ENCODE measurements at places on chromosomes 1 and 21.
A peak's percentile ranks its signal among the peaks of the same experiment; 100 is the strongest.

GRCh38 chr1:201933840-201934430 is 12.4 kb downstream of the LMOD1 start:
- DNase-seq: no peak

DNA sequence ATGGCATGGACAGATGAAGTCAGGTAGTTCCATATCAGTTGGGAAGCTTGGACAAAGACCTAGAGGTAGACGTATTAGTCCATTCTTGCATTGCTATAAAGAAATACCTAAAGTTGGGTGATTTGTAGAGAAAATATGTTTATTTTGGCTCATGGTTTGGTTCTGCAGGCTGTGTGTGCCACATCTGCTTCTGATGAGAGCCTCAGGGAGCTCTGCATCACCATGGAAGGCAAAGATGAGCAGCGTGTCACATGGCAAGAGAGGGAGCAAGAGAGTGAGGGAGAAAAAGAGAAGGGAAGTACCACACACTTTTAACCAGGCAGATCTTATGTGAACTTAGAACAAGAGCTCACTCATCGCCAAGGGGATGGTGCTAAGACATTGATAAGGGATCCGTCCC is 9.0 kb downstream of the TSACC start:
- no peak for DNase-seq

DNA sequence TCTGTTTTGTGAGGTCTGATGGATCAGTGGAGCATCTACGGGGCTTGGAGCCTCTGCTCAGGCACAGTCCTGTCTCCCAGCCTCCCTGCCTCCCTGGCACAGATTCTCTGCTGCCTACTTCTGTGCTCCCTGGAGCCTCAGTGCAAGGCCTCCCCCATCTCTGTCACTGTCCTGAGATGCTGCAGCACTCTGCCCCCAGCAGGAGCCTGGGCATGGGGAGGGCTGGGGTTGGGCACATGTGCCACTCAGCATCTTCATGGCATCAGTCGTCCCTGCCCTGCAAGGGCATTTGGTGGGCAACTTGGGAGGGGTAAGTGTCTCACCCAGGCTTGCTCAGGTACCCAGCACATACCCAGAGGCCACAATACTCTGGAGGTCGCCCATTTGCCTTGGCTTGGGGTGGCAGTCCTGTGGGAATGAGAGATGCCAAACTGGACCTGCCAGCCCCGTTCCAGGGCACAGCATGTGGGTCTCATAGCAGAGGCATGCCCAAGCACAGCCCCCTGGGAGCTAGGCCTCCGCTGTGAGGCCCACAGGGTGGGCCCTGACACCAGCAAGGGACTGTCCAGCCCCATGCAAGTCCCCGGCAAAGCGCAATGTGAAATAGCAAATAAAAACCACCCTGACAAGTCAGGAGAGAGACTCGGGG is 28.7 kb downstream of the PADI3 start:
- DNase-seq: no peak

- DNase-seq: no peak
These were observed 60.8 kb downstream of the LRRN2 start for GRCh38 chr1:204624631-204625216.

- no peak for DNase-seq
These were observed 270.2 kb downstream of the TBX15 start for GRCh38 chr1:118717893-118718292.

DNA sequence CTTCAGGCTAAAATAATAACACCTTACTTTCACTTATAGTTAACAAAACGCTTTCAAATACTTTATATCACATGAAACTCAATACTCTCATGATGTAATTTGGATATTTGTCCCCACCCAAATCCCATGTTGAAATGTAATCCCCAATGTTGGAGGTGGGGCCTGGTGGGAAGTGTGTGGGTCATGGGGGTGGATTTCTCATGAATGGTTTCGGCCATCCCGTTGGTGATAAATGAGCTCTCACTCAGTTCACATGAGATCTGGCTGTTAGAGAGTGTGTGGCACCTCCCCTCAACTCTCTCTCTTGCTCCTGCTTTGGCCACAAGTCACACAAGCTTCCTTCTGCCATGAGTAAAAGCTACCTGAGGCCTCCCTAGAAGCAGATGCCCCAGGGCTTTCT is 22.5 kb upstream of the PTGFRN start:
- no peak for DNase-seq

DNA sequence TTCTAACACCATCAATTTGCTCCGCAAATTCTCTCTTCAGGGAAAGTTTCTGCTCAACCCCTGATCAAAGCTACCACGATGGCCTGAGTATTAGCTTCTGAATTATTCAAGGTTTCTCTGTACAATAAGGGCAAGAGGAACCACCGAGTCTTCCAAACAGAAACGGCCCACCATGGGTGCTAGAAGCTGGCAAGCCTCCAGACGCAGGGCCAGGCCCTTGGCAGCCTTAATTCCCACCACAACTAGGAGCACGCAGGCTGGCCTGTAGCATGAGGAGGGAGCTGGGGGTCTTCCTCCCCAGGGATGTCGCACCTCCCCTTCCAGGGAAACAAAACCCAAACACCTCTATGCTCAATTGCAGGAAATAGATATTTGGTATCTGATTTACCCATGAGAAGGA is 11.1 kb downstream of the RSPH1 start:
- no peak for DNase-seq

GRCh38 chr1:50973875-50974617 is 4.0 kb downstream of the CDKN2C start:
- peak; percentile 76 for DNase-seq

DNA sequence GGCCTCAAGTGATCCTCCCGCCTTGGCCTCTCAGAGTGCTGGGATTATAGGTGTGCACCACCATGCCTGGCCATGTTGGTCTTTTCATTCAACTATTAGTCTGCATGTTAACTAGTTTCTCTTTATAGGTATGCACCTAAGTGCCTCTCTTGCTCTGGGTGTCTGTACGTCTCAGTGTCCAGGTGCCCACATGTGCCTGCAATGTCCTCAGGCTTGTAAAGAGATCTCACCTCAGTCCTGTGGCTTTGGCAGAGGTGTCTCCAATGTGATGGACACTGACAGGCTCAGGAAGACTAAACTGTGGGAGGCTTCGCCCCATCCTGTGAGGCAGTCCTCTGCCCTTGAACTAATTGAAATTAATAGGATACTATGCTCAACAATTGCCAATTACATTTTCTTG is 526.3 kb downstream of the PTPRU start:
- no peak for DNase-seq

DNA sequence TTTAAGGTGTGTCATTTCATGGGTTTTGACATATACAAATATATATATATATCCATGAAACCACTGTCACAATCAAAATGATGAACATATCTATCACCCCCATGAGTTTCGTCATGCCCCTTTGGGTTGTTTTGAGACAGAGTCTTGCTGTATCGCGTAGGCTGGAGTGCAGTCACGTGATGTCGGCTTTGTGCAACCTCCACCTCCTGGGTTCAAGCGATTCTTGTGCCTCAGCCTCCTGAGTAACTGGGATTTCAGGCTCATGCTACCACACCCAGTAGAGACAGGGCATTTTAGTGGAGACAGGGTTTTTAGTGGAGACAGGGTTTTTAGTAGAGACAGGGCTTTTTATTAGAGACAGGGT is 8.0 kb downstream of the HJV start:
- DNase-seq: no peak

DNA sequence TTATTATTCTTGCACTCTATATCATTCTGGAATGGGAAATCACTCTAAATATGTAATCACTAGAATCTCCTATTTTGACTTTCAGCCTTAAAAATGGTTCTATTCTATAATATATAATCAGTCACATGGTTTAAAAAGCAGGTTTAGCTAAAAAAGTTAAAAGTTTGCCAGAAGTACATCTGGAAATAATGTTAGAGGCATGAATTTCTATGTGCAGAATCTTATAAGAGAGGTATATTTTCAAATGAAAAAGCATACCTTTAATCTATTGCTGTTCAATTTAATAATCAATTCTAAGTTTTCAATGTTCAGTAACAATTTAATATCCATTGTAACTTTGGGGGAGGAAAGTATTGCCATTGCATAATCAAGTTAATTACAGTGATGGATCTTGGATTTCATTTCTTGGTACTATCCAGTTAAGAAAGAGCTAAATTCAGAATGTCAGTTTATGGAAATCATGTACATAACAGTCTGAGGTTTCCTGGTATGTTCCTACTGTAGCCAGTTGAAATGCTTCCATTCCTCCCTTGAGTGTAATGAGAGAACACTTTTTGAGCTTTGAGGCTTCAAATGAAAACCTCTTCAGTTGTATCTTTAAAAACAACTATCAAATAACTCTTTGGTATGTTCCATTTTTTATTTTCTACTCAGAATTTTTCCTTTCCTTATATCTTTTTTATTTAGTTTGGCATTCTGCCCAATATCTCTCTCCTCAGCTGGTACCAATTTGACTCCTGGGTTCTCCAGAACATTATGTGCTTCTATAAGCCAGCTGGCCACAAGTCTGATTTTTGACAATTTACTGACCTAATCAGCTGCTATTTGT is 175.7 kb upstream of the COL11A1 start:
- DNase-seq: no peak

- DNase-seq: no peak
These were observed 7.8 kb upstream of the NUDT17 start for GRCh38 chr1:145837656-145838055.

All from DMS 273 treated with DMSO at 0.1 percent for 48 hours (cell line).